ENCODE measurements at places on chromosomes 12 and 14.
A peak's percentile ranks its signal among the peaks of the same experiment; 100 is the strongest.

- peak; percentile 37 for DNase-seq
These were observed 75.9 kb upstream of the TMPO start for GRCh38 chr12:98439471-98439951.

DNA sequence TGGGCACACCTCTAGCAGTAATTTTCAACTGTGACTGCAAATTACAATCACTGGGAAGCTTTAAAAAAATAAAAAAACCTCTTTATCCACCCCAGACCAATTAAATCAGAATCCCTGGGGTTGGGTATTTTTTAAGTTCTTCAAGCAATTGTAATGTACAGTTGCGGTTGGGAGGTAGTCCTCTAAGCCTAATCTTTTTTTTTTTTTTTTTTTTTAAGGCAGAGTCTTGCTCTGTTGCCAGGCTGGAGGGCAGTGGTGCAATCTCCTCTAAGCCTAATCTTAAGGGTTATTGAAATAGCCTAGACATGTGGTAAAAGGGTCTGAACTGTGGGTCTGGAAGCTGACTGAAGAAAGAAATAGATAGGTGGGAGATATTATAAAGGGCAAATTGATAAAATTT, 230.5 kb downstream of the AKAP6 start:
- DNase-seq: no peak

- DNase-seq: no peak
These were observed 39.5 kb downstream of the DGLUCY start for GRCh38 chr14:91153360-91153759.

GRCh38 chr14:59130462-59130861, 58.0 kb upstream of the DAAM1 start:
- DNase-seq: no peak

GRCh38 chr12:15638231-15638630, 151.0 kb downstream of the EPS8 start:
- no peak for DNase-seq

All from esophagus muscularis mucosa (tissue), 4 donors.